Glutamatergic neuron (in vitro differentiated cells): ENCODE measurements at places on chromosomes 16 and 17.

- DNase-seq: no peak
These were observed 272 bp downstream of the CCL2 start for GRCh38 chr17:34255381-34255732.

GRCh38 chr17:83009414-83010205 lies 69.8 kb upstream of the METRNL start:
- no peak for DNase-seq

DNA sequence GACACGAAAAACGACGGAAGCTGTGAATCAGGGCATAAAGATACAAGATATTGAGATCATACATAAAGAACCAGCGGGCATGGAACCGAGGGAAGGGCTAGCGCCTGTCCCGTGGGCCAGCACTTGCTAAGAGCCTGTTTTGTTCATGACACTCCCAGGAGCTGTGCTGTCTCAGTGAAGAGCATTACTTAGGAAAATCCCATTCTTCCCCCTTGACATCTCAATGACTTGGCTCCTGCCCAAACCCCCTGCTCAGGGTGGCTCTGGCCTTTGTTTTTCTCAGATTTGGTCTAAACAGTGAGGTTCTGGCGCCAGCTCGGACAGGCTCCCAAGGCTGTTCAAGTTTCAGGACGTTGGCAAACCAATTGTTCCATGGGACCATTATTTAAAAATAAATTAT lies 79.1 kb upstream of the SEC14L1 start:
- DNase-seq: no peak

- DNase-seq: no peak
These were observed 162.7 kb downstream of the SPECC1 start for GRCh38 chr17:20171741-20172365.

DNA sequence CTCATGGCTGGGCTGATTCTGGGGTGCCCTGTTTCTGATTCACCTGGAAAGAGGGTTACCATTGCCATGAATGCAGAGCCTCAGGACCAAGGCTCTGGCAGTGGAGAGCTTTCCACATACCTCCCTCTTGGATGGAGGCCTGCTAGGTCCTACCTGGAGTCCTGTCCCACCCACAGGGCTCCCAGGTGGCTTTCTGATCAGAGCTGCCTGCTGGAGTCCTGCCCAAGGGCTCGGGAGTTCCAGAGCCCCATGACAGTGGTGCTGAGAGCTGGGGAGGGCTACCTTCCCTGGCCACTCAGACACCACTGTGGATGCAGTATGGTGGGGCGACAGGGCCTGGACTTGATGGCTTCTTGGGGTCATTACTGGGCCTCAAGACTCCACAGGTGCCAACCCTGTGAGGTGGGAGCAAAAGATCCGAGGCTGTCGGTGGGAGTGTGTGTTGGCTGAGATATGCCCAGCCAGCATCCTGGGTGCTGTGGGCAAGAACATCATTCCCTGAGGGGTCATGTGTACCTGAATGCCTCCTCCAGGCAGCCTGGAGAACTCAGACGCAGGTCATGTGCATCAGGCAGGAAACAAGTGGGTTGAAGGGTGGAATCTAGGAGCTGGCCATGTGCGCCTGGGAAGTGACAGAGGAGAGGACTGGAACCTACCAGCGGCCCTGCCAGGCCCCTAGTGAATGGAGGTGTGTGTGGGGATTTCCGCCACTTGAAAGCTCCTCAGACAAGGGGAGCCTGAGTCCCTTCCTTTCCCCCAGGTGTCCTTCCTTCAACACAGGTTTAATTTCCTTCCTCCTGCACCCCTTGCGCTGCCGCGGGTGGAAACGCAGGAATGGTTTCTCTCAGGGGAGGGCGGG lies 2.3 kb upstream of the WNT3 start:
- DNase-seq: no peak

DNA sequence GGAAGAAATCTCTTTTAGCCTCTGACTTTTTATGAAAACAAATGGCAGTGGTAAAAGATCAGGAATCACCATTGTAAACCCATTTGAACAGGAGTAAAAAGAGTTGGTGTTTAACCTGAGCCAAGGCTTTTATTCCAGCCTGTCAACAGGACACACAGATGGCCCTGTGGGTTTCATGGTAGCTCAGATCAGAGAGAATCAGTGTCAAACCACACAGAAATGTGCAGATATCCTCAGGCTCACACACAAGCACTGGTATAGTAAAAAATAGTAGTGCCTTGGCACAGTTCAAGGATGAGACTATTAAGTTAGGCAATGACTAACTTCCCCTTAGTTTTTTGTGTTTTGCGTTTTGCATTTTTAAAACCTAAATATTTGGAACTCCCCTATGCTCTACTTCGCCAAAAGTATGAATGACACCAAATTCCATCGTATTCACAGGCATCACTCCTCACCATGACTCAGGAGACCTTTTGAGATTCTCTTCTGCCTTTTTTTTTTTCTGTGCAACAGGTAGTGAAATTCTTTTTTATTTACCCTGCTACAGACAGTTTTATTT lies 1200.0 kb downstream of the CDH11 start:
- no peak for DNase-seq

DNA sequence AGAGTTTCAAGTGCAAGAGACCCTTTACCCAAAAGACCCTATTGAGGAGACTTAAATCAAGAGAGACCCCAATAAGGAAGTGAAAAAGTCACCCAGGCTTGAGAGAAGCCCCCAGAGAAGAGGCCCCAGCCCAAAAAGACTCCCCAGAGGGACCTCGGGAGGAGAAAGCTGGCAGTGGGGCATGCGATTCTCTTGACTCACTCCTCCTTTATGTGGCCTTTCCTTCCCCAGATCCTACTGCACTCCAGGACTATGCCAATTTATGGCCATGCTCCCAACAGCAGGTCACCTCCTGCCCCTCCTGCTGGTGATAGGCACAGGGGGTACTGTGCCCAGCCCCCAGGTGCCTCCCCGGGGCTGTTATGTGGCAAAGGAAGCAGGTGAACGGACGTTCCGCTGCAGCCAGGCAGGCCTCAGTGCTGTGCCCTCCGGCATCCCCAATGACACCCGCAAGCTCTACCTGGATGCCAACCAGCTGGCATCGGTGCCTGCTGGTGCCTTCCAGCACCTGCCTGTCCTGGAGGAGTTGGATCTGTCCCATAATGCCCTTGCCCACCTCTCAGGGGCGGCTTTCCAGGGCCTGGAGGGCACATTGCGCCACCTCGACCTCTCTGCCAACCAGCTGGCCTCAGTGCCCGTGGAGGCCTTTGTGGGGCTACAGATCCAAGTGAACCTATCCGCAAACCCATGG lies 16.3 kb downstream of the LRRC3C start:
- no peak for DNase-seq

DNA sequence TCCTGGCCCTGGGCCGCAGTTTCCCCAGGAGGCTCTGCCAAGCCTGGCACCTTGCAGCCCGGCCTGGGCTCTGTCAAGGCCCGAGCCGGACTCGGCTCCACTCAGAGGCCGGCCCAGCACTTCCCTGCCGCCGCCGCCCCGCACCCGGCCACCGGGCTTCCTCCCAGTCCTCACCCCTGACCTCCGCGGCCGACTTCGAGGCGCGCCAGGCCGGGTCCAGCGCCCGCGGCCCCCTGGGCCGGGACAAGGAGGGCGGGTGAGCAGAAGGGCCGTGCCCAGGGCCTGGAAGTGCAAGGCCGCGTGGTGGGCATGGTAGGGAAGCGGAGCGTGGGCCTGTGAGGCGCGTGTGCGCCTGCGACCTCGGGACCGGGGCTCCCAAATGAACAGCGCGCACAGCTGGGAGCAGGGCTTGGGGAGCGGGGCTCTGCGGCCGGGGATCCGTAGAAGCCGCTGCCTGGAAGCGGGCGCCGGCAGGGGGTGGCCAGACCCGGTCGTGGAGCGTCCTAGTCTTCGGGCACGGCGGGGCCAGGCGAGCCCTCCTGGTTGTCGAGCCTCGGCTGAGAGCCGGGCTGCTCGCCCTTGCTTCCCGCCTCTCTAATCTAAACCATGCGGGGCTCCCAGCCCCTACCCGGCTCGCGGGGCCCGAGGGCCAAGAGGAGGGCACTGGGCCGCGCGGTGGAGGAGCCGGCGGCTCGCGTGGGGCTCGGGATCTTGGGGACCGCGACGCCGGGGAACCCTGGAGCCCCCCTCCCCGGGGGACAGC lies 503 bp upstream of the TBX4 start:
- peak; percentile 55 for DNase-seq

- no peak for DNase-seq
These were observed 5.7 kb downstream of the ENO3 start for GRCh38 chr17:4956493-4957061.

DNA sequence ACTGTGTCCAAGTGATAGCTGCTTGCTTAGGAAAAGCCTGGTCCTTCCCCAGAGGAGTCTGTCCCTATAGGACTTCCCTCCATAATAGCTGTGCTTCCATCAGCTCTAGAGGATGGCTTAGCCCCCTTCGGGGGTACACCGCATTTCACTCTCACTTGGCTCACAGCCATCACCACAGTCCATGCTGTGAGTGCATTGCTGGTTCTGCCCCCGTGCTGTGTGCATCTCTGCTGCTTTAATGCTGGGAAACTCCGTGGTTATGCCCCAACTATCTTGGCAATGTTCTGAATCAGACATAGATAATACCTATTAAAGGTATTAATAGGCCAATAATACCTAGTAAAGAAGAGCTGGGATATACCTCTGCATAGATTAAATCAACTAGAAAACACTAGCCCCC lies 58.3 kb downstream of the SIAH1 start:
- no peak for DNase-seq

GRCh38 chr16:19751478-19752385 lies 33.7 kb downstream of the IQCK start:
- DNase-seq: no peak

DNA sequence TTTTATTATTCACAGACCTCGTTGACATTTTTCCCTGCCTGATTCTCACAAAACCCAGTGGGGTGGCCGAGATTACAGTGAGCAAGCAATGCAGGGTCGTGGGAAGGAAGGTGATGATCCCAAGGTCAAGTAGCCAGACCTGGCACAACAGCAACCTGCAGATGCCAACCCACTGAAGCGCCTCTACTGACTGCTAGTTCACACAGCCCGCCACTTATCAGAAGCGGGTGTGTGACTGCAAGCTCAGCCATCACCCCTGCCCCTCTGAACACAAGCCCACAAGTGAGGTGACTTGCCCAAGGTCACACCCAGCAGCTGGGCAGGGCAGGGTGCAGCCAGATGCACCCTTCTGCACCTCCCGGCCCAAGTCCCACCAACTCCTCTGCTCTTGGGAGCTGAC lies 7.1 kb downstream of the TFAP4 start:
- DNase-seq: no peak

DNA sequence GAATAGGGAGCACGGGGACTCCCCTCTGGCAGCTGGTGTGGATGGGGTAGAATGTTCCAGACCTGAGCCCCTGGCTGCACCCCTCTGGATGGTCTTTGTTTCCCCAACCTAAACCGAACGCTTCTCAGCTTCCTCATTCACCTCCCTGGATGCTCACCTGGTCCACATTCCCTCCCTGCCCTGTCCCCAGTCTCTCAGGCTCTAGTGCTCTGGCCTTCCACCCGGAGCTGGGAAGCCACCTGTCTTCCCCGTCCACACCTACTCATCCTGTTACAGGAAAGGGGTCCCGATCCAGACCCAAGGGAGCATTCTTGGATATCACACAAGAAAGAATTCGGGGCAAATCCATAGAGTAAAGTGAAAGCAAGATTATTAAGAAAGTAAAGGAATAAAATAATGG lies 73.5 kb downstream of the CYLD start:
- no peak for DNase-seq

GRCh38 chr16:6725634-6726331 lies 606.9 kb upstream of the RBFOX1 start:
- DNase-seq: no peak

- peak; percentile 40 for DNase-seq
These were observed at the start of gene MMD for GRCh38 chr17:55421179-55421934. Gene MMD (minus strand): TSS chr17:55421835. CDS start chr17:55421695, 140 bp downstream.

DNA sequence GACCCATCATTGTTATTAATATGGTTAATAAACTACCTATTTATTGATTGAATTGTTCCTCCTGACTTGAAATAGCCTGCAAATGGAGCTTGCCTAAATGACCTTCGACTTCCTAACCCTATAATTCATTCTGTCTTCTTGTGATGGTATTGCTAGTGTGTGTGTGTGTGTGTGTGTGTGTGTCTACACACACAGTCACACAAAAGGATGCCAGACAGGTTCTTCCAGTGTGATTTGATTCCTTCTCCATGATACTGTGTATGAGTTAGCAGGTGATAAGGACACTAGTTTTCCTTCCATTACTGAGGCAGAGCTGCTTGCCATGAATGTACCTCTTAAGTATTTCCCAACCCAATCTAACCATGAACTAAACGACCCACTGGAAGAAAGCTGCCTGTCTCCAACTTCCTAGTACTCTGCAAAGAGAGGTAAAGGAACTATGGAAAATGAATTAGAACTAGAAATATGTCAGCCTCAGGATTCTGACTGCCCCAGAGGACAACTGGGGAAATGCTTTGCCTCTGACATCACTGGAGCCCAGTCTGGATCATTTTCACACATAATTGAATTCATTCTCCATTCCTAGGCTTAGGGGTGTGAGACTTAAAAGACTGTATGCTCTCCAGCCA lies 3.5 kb upstream of the CDC6 start:
- DNase-seq: no peak

DNA sequence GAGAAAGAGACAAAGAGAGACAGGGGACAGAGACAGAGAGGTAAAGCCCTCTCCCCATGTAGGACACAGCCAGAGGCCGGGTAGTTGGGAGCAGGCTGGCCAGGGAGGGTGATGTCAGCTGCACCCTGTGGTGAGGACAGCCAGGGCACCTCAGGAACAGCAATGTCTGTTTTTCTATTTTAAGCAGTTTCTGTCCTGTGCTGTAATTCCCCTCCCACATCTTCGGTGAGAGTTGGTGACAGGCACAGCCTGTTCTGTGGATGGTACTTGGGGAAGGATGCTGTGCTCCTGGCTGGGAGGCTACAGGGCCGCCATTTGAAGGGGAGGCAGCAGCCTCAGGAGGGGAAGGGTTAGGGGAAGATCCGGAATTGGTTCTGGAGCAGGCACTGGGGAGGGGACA lies 163.5 kb downstream of the SDK2 start:
- DNase-seq: no peak

- no peak for DNase-seq
These were observed 14.0 kb downstream of the HS3ST3A1 start for GRCh38 chr17:13587487-13588338.
